ENCODE measurements at places on chromosomes 3 and 15. TPM values are rescaled to one million over a fixed set of nuclear protein-coding genes. Genes with fewer than 3 reads are reported as not detected.

GRCh38 chr3:57144952-57145351 is 20.2 kb downstream of the IL17RD start:
- no peaks in the 10 kb centered on the region for H3K27me3 ChIP-seq
- peaks cover 1% of the 10 kb centered on the region for H3K4me1 ChIP-seq
- H3K36me3 ChIP-seq: no peaks in the 10 kb centered on the region
- H3K27ac ChIP-seq: no peak overlapping the region
- no peak for DNase-seq

GRCh38 chr3:16011376-16011775 is 163.1 kb upstream of the GALNT15 start:
- H3K36me3 ChIP-seq: no peaks in the 10 kb centered on the region
- H3K4me3 ChIP-seq: no peak overlapping the region
- DNase-seq: no peak
- H3K4me1 ChIP-seq: no peaks in the 10 kb centered on the region

GRCh38 chr3:189344996-189345395 is 173.2 kb downstream of the TPRG1 start:
- no peak overlapping the region for H3K4me3 ChIP-seq
- no peaks in the 10 kb centered on the region for H3K36me3 ChIP-seq
- no peaks in the 10 kb centered on the region for H3K27me3 ChIP-seq
- DNase-seq: no peak

DNA sequence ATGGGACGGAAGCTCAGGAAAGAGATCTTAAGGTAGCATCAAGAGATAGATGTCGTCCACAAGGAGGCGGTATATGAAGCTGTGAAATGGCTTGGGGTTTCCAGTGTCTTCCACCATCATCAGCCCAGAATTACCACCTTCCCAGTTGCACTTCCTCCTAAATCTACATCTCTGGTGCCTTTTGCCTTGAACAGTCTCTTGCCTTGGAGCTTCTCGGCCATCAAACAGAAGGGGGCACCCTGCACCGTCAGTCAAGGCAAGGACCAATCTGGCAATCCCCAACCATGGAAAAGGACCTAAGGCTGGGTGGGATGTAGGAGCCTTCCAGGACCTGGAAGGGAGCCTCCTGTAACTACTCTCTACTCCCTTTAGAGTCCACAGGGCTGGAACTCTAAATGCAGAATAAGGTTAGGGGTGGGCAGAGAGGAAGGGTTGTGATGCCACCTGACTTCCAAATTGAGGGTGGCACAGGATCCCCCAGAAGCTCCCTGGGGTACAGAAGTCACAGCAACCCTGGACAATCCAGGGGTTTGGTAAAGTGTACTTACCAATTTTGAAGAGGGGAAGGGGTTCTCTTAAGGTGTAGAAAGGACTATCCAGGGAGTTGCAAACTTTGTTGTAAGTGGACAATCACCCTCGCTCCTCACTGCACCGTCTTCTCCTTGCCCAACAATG is 1.0 kb upstream of the RYR3 start:
- no peak overlapping the region for H3K4me3 ChIP-seq
- peaks cover 5% of the 10 kb centered on the region for H3K4me1 ChIP-seq
- no peak for DNase-seq
- no peak overlapping the region for H3K27ac ChIP-seq
- H3K36me3 ChIP-seq: no peaks in the 10 kb centered on the region
- H3K27me3 ChIP-seq: no peaks in the 10 kb centered on the region

GRCh38 chr3:67648701-67649100 is 5.7 kb downstream of the SUCLG2 start:
- no peak overlapping the region for H3K4me3 ChIP-seq
- no peaks in the 10 kb centered on the region for H3K36me3 ChIP-seq
- no peak for DNase-seq
- peaks cover 3% of the 10 kb centered on the region for H3K4me1 ChIP-seq
- H3K27me3 ChIP-seq: no peaks in the 10 kb centered on the region

DNA sequence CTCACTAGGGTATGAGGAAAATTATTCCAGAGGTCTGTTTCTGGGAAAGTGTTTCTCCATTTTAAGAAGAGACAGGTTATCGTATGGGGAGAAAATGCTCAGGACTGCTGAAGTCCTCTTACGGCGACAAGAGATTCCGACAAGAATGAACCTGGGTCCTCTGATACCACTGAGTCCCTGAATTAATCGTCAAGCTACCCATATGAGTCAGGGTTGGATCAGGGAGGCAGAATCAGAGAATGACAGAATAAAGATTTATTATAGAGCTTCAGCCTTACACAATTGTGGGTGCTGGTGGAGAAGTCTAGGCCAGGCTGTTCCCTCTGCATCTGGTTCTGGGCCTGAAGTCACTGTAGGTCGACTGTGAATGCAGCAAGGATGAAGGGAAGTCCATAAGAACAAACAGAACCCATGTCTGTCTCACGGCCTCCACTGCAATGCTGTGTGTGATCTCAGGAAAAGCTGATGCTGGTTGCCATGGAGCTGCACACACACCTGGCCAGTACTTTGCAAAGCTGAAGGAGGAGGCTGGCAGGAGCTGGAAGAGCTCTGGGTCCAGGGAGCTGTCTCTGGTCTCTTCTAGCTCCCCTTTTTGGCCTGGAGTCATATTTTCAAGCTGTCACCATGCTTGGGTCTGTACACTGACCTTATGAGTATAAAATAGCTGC is 83.9 kb downstream of the HHLA2 start:
- no peaks in the 10 kb centered on the region for H3K27me3 ChIP-seq
- no peak for DNase-seq
- H3K4me3 ChIP-seq: no peak overlapping the region

GRCh38 chr15:80804970-80805495 is 25.9 kb downstream of the CEMIP start:
- no peak overlapping the region for H3K27ac ChIP-seq
- H3K36me3 ChIP-seq: no peaks in the 10 kb centered on the region
- no peak for DNase-seq
- H3K4me3 ChIP-seq: no peak overlapping the region
- H3K27me3 ChIP-seq: no peaks in the 10 kb centered on the region
- H3K4me1 ChIP-seq: no peaks in the 10 kb centered on the region

DNA sequence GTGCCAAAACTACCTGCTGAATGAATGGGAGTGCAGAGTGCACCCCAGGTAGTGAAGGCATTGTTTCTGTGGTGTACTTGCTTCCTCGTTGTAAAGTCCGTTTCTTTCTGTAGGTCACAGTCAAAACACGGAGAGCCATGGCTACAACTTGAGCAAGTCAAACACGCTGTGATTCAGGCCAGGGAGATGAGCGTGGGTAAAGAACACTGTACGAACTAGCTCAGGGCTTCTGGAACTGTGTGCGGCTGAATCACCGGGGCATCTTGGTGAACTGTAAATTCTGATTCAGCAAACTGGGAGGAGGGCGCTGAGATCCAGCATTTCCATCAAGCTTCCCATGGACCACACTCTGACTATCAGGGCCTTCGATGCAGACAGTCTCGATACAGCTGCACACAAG is 5.0 kb upstream of the TNK2 start:
- no peaks in the 10 kb centered on the region for H3K27me3 ChIP-seq
- H3K27ac ChIP-seq: no peak overlapping the region
- DNase-seq: no peak
- peaks cover 3% of the 10 kb centered on the region for H3K4me1 ChIP-seq

The UACA gene
- 40.7 TPM for total RNA-seq

The ALDH1A3 gene
- total RNA-seq: 2.9 TPM

The CD200R1 gene
- 0.97 TPM for total RNA-seq

The SCN11A gene
- total RNA-seq: 0.08 TPM
